ENCODE measurements at places on chromosomes 2 and 18. TPM values are rescaled to one million over a fixed set of nuclear protein-coding genes. Genes with fewer than 3 reads are reported as not detected.

The CD8B2 gene
- polyA plus RNA-seq, result 10.2 TPM

The STON1 gene
- polyA plus RNA-seq, result 0.28 TPM

The LRATD1 gene
- not detected for polyA plus RNA-seq

The CTNNA2 gene
- not detected for polyA plus RNA-seq

The ASAP2 gene
- not detected for polyA plus RNA-seq

The SH2D6 gene
- not detected for polyA plus RNA-seq

The CYRIA gene
- polyA plus RNA-seq, result 6.3 TPM

The ATP9B gene
- 23.4 TPM for polyA plus RNA-seq

The IL1A gene
- not detected for polyA plus RNA-seq

The CTDSP1 gene
- polyA plus RNA-seq, result 32.2 TPM

The NXPH2 gene
- polyA plus RNA-seq, result not detected

The DCC gene
- not detected for polyA plus RNA-seq

The PMAIP1 gene
- 15.0 TPM for polyA plus RNA-seq

The CRACDL gene
- 1.2 TPM for polyA plus RNA-seq

The LYPD6 gene
- polyA plus RNA-seq, result not detected

The HADHA gene
- polyA plus RNA-seq, result 116 TPM

The IL1F10 gene
- not detected for polyA plus RNA-seq

The DTNB gene
- 19.4 TPM for polyA plus RNA-seq

The PECR gene
- polyA plus RNA-seq, result 24.4 TPM

The SPAG16 gene
- 15.3 TPM for polyA plus RNA-seq

The CHRND gene
- not detected for polyA plus RNA-seq

The RAB6C gene
- not detected for polyA plus RNA-seq

The PLA2R1 gene
- not detected for polyA plus RNA-seq

The VAPA gene
- polyA plus RNA-seq, result 228 TPM

Data from CD8-positive, alpha-beta memory T cell (primary cell).